ENCODE measurements at places on chromosomes 5 and 9.

DNA sequence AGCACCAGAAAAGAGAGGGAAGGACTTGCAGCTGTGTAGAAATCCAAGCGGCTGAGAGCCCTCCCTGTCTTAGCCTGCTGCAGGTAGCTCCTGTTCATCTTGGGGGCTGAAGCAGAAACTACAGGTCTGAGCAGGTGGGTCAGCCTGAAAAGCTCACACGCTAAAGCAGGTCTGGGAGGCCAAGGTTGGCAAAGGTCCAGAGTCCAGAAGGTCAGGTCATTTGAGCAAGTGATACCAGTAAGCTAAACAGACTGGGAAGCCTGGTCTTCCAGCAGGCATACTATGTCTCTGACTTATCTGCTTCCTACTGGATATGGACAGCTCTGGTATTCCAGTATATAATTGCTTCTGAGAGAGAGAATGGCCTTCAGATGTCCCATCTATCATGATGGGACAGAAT lies 26.2 kb downstream of the PTCD2 start:
- DNase-seq, result no peak

DNA sequence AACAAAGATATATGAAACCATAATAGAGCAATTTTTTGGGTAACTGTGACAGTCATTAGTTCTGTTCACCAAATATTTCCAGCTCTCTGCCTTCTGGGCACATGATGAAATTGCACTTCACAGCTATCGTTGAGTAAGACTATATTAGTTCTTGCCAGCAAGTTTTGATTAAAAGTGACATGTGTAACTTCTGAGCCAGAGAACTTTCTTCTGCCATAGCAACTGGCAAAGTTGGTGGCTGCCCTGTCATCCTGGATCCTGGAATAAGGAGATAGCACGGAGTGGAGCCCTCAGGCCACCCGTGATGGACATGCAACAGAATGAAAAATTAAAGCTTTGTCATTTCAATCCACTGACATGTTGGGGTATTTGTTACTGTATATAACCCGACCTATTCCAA lies 194.4 kb upstream of the VCAN start:
- DNase-seq, result no peak

DNA sequence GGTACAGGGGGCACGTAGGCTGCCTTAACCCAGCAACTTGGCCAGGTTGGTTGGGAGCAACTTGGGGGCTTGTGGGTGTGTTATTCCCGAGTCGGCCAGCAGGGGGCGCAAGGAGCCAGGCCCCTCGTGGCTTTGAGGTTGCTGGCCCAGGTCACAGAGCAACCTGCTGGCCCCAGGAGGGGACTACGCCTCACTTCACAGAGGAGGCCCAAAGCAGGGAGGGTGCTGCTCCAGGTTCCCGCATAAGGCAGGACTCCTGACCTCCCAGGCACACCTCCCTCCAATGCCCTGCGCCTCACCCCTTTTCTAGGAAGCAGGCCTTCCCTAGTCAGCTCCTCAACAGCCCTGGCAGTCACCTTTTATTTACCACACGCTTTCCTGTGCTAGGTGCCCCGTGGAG lies 18.1 kb downstream of the KYAT1 start:
- peak; percentile 83 for DNase-seq

- no peak for DNase-seq
These were observed 383.4 kb downstream of the BRINP1 start for GRCh38 chr9:118985851-118986250.

DNA sequence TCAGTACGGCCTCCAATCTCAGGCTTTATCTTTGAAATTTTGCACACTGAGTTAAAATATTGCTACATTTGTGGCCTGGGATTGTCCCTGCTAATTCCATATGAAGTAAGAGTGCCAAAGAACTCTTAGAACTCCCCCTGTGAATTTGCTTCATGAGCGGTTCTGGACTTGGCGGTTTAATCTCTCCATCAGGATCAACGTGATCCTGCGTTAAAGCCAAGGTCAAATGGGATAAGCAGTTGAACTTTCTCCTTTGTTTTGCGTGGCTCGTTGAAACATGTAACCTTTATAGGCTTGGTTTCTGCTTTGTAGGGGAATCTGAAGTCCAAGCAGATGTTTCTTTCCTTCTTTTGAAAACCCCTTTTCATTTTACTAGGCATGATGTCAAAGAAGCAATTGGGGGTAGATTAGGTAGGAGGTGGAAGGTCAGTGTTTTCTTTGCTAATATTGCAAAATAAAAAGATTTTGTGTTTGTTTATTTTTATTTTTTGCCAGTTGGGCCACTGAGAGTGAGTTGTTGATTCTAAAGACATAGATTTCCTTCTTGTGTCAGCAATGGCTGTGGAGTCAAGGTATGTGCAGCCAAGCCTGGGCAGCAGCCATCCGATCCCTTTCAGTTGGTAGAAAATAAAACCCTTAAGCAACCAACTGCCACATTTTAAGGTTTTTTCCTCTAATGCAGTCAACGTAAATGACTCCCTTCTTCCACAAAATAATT lies 390.8 kb downstream of the NNT start:
- no peak for DNase-seq

- no peak for DNase-seq
These were observed 21.1 kb downstream of the UIMC1 start for GRCh38 chr5:176985516-176985915.

DNA sequence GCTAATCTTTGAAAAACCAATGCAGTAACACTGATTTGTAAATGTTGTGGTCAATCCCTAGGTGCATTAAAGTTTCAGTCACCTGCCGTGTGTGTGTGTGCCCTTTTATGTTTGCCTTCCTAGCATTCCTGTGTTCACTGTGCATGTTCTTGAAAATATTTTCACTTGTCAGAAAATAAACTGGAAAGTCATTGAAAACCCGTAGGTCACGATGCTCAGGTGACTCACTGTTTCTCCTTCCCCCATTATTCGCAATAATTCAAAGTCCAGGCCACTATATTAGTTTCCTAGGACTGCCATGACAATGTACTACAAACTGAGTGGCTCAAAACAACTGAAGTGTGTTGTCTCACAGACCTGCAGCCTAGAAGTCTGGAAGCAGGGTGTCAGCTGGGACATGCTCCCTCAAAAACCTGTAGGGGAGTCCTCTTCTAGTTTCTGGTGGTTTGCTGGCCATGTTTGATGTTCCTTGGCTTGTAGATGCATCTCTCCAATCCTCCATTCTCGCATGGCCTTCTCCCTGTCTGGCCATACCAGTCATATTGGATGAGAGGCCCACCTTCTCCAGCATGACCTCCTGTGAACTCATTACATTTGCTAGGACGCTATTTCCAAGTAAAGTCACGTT lies 29.3 kb downstream of the MARVELD2 start:
- no peak for DNase-seq

DNA sequence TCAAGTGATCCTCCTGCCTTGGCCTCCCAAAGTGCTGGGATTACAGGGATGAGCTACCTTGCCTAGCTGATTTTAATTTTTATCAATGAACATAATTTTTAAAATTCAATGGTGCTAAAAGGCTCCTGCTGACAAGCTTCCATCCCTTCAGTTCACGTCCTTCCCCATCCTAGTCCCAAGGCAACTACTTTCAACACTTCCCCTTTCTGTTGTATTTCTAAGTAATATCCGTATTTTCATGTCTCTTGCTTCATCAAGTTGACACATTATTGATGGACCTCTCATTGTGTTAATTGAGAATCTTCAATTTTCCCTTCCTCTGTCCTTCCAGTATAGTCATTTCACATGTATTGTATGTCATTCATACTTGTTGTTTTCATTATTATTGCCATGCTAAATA lies 93.8 kb upstream of the RASGRF2 start:
- no peak for DNase-seq

- peak; percentile 20 for DNase-seq
These were observed 16.8 kb upstream of the RNF38 start for GRCh38 chr9:36416890-36417289.

GRCh38 chr5:95281226-95281625 lies 3.7 kb downstream of the MCTP1 start:
- DNase-seq, result no peak

GRCh38 chr9:9231946-9232345 lies 1380.9 kb downstream of the PTPRD start:
- DNase-seq, result no peak

DNA sequence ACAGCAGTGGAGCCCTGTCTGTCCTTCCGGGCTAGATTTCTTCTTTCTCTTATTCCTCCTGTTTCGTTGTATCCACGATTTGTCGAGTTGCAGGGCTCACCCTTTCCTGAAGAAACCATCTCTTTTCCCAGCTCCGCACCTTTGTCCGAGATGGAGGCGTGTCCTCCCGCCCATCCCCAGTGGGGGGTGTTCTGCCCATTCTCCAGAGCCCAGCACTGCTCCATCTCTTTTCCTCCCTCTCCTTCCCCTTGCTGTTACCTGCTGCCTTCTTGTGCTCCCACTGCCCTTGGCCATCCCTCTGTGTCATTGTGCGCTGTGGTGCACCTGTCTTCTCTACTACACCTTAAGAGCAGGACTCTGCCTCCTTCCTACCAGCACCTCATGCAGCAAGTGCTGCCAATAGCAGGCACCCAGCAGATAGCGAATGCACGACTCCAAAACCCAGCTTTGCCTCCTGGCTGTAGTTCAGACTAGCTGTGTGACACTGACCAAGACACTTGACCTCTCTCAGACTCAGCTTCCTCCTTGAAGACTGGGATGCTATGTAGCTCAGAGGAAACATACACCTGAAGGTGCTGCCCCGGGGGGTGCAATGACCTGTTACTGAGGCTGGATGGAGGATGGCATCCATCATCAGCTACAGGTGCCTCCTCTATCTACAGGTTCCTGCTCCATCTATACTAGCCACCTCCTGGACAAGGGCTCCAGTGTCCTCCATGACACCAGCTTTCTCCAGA lies 8.9 kb downstream of the OR13J1 start:
- DNase-seq, result no peak

DNA sequence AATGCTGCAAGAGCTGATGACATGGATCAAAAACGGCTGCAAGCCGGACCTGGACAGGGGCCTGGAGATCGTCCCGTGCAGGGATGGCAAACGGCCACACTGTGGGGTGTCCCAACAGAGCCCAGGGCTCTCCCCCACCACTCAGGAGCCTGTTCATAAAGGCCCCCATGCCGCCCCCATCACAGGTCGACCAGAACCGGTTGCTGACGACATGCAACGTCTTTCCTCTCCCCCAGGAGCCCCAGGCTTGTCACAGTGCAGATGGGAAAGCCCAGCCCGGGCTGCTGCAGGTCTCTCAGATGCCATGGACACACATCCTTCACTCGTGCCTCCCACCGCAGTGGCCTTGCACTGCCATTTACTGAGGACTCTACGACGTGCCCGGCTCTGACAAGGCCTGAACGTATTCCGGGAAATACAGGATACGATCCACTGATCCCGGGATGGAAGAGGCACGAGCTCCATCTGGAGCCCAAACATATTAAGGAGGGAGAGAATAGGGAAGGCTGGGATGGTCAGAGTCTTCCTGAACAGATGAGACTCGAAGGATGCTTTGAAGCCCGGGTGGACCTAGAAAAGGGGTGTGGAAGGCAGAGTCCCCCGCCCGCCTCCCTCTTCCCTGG lies 76.5 kb upstream of the SARDH start:
- DNase-seq, result no peak

- no peak for DNase-seq
These were observed 72.9 kb downstream of the SMIM15 start for GRCh38 chr5:61089351-61089750.

DNA sequence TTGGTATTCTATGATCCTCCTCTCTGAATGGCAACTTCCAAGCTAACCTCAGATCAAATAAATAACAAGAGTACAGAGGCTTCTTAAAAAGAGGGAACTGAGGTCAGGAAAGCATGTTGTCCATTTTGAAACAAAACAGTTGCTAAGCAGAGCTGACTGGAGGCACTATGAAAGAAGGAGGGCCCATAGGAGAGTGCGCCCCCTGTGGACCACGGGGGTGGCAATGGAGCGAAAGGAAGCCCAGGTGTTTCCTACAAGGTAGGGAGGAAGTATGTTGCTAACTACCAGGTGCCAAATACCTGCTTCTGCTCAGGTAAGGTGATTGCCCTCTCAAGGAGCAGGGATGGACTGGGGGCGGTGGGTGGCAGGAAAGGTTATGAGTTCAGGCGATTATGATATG lies 101.8 kb upstream of the MAST4 start:
- DNase-seq, result no peak

DNA sequence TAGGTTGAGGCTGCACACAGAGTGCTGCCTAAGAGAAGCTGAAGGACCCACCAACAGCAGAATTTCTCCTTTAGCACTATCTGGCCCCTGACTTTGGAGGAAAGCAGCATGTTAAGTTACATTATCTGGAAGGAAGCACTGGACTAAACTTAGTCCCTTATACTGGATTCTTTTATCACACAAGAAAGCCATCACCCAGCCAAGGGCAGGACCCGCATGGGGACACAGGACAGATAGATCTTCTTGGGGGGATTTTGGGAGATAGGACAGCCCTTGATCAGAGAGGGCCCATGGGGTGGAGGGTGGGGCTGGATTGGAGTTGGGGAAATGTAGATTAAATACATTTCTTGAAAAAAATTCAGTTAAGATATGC lies 14.4 kb downstream of the ANKRD33B start:
- no peak for DNase-seq

GRCh38 chr5:146188358-146188757 lies 5.9 kb upstream of the LARS1 start:
- no peak for DNase-seq

DNA sequence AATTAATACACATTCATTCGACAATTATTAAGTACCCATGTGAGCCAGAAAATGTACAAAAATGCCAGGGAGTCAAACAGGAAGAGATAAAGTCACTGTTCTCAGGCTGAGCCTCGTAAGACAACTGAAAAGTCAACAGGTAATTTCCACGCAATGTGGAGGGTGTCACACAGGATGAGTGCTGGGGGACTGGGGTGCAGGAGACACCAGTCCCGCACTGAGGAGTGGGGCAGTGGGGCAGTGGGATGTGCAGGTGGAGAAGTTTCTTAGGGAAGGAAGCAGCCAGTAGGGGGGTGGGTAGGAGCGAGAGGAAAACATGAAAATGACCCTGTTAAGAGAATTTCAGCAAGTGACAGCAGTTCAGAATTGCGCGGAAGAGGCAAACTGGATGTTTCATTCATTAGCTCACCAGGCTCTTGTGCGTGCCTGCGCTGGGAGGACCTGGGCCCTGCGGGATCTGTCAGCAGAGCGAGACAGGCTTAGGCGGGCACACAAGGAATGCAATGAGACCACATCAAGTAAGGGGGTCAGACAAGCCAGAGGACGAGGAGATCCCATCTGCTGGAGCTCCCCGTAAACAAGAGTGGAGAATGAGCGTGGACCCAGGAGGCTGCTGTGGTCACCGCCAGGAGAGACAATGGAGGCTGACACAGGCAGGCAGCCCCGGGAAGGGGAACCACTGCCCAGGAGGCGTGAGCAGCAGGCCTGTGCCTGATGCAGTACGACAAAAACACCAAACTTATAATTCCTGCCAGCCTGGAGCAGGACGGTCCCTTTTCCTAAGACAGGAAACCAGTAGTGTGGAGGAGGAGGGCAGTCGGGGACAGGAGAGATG lies 21.0 kb downstream of the CAMSAP1 start:
- no peak for DNase-seq

GRCh38 chr5:177183766-177184360 lies 50.3 kb downstream of the NSD1 start:
- DNase-seq, result no peak

- DNase-seq, result no peak
These were observed 238.9 kb downstream of the NR3C1 start for GRCh38 chr5:143164557-143164956.

- DNase-seq, result no peak
These were observed 1037.3 kb upstream of the ACO1 start for GRCh38 chr9:31347082-31347617.

- no peak for DNase-seq
These were observed 57.5 kb downstream of the CDH18 start for GRCh38 chr5:19930451-19930850.

GRCh38 chr9:121672213-121672612 lies 20.8 kb downstream of the DAB2IP start:
- DNase-seq, result no peak

Measured in BE2C (cell line).